ENCODE measurements at places on chromosomes 4 and X.

GRCh38 chr4:48038666-48039065 lies 22.1 kb downstream of the NIPAL1 start:
- DNase-seq = no peak

DNA sequence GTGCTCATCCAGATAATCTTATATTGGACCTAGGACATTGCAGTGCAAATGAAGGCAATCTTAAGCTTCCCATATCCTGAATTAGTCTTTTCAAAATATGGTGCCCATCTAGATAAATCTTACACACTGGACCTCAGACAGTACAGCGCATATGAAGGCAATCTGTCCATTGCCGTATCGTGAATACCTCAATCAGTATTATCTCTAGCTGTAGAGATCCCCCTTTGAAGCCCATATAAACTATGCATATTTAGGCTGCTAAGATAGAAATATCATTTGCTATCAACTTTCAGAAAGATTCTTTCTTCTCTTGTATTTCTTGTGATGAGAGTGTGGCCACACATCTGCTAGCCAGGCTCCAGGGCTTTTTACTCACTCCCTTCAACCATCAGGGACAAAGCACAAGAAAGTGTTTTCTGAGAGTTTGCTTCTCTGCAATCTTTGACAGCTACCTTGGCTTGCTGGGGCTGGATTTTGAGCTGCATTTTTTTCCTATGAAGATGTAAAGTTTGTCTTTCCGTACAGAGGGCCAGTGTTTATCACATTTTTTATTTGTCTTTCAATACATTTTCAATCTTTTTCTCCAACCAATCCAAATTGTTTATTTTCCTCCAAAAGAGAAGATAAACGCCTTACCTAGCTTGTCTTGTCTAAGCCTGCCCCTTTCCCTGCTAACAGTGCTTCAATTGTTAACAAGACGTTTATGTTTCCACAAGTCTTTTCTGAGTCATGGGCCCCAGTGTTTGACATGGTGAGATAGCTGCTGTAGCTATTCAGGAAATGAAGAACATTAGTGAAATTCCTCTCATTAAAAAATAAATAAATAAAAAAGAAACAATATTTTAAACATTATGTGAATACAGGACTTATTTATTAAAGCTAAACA lies 57.6 kb upstream of the FAT1 start:
- no peak for DNase-seq

DNA sequence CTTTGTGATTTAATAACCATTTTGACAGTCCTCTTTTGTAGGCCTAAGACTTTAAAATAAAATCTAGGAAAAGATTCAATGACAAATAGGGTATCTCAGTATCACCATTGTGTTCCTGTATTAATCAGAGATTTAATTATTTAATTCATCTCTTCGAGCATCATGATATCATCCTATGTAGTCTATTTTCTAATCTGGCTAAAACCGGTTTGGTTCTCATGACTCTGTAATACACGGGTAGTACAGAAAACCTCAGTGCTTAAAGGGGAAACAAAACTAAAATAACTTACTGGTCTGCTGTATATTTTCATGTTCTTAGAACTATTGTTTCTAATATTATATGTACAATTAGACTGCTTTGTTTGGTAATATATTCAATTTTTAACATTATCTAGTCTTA lies 23.7 kb upstream of the FBXW7 start:
- DNase-seq = no peak

- no peak for DNase-seq
Observed at GRCh38 chr4:67393699-67394281, 151.5 kb downstream of the CENPC start.

GRCh38 chrX:39896951-39897740 lies 200.6 kb downstream of the BCOR start:
- DNase-seq = no peak

DNA sequence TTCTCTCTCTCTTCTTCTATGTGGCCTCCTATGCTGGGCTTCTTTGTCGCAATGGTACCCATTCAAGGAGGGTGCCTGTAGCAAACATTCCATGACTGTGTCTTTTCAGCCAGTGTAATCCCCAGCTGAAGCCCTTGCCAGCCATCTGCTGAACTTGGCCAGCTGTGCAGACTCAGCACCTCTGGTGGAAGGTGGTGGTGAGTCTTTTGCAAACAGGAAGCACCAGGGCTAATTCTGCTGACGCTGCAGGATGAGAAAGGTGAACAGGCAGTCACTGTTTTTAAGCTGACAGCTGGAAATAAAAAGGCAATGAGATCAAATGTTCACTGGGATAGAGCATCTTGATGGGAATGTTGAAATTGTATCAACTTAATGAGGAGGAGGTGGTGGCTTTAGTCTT lies 298.7 kb upstream of the CLNK start:
- DNase-seq = no peak

GRCh38 chr4:144115519-144115918 lies 25.0 kb downstream of the GYPA start:
- DNase-seq = no peak

DNA sequence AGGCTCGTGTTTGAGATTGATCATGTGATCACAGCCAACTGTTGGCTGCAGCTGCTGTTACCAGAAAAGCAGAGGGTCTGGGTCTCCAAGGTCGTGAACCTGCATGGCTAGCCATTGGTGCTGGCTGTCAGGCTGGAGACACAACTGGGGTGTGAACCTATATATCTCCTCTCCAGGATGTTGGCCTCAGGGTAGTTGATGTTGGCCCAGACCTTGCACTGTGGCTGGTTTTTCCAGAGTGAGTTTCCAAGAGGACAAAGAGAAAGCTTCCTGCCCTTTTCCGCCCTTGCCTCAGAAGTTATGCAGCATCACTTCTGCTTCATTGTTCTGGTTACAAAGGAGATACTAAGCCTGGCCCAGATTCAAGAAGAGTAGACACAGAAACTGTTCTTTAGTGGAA lies 607.8 kb upstream of the HS3ST1 start:
- DNase-seq = no peak

DNA sequence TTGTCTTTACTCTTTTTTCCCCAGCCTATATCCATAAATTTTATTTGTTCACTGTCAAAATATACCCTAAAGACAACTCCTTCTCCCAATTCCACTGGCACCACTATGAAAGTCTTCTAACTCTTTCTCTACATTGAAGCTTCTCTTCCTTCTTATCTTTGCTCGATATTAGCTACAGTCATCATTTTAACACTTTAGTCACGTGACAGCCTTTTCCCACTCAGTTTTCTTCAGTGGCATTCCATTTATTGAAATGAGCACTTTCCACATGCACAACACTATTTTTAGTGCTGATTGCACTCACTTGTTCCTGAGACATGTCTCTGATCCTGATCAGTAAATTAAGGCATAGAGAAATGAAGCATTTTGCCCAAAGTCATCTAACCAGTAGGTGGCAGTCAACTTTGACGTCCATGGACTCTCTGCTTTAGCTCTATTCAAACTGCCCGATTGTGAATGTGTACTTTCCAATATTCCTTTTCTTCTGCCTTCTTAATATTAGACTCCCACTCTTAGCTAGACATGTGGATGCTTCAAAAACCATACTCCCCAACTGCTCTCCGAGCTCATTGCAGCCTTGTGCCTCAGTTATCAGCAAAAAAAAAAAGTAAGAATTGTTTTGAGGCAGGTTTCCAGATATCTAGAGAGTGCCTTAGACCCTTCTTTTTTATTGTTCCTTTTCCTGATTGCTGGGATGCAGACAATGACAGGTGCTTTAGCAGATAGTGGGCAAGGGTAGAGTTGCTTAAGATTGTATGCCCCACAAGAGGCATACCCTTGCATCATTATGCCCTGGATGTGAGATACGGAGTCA lies 394.4 kb upstream of the ADGRL3 start:
- no peak for DNase-seq

GRCh38 chr4:77734928-77735327 lies 84.2 kb downstream of the CNOT6L start:
- peak; percentile 4 for DNase-seq

GRCh38 chr4:37241647-37242046 lies 2.9 kb upstream of the NWD2 start:
- DNase-seq = no peak

GRCh38 chr4:25320336-25320735 lies 7.8 kb downstream of the ZCCHC4 start:
- no peak for DNase-seq

DNA sequence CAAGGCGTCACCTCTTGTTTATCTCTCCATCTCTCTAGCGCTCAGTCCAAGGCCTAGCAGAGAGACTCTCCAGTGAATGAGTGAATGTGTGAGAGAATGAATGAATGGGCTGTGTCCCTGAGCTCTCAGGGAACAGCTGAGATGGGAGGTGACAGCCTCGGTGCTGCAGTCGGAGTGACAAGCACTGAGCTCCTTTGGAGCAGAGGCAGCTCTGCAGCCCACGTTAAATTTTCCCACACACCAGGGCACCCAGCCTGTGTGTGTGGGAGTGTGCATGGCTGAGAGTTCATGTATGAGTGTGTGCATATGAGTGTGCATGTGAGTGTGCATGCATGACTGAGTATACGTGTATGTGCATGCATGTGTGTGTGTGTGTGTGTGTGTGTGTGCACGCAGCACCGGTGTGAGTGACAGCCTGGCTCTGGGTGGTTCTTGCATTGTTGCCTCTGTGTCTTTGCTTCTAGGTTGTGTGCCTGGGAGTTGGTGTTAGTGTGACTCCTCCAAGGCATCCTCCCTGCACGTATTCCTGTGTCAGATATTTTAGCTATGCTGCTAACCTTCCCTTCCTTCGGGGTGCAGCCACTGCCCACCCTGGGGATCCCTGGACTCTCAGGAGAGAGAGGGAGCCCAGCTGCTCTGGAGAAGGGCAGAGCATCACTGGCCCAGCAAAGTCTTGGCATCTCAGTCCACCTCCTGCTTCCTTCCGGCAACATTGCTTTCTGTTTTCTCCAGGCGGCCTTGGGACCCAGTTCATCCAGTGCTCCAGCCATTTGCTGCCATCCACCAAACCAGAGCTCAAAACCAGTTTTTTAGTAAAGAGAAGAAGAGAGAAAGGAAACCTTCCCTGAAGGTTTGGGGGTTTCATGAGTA lies 98.6 kb downstream of the PPP2R2C start:
- DNase-seq = no peak

DNA sequence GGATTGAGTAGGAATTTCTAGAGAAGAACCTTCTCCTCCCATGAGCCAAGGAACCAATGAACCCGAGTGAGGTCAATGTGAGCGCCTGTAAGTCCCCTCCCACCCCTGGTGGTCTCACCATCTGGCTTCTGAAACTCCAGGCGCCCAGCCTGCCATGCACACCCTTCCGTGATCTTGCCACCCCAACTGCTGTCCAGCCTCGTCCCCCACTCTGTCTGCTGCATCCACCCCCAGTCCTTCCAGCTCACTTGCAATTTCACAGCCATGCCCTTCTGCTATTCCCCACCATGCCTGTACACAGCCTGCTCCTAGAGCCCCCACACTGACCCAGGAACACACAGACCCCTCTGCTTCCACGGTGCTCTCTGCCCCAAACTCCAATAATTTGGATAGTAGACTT lies 323.7 kb downstream of the STK32B start:
- DNase-seq = no peak

DNA sequence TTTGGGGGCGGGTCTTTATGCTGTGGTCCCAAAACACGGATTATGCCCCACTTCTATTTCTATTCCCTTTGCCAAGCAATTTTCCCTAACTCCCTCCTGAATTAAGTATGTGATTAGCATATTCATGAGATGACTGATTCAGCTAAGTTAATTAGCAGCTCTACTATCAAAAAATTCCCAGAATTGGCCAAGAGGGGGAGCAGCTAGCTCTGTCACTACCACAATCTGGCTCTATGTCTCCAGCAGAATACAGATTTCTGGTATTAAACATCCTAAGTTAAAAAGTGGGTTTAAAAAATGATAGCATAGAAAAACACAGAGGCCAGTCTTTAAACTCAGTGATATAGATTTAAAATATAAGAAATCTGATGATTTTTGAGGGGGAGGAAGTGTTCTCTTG lies 80.3 kb downstream of the GPC4 start:
- no peak for DNase-seq

- DNase-seq = no peak
Observed at GRCh38 chr4:119046263-119046662, 89.4 kb upstream of the MYOZ2 start.

DNA sequence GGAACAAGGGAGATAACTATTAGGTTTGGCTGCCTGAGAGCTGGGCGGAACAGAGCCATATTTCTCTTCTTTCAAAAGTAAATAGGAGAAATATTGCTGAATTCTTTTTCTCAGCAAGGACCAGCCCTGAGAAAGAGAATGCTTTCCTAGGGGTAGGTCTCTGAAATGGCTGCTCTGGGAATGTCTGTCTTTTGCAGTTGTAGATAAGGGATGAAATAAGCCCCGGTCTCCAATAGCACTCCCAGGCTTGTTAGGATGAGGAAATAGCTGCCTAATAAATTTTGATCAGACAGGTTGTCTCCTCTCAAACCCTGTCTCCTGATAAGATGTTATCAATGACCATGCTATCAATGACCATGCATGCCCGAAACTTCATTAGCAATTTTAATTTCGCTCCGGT lies 207.8 kb upstream of the KIT start:
- DNase-seq = no peak
